ENCODE measurements at places on chromosomes 1 and 21. TPM values are rescaled to one million over a fixed set of nuclear protein-coding genes. Genes with fewer than 3 reads are reported as not detected.

The NCAM2 gene
- polyA plus RNA-seq: 1.7 TPM

DNA sequence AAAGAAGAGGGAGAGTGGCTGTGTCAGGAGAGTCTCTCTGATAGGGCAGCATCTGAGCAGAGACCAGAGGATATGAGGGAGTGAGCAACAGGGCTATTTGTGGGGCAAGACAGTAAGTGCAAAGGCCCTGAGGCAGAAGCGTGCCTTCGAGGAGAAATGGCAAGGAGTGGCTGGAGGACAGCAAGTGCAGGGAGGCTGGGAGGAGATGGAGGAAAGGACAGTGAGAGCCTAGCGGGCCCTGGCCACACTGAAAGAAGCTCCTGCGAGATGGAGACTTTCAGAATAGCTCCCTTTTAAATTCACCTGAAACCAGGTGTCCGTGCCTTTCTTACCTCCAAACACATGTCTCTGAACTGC, 25.2 kb downstream of the EXOC8 start:
- DNase-seq: no peak

DNA sequence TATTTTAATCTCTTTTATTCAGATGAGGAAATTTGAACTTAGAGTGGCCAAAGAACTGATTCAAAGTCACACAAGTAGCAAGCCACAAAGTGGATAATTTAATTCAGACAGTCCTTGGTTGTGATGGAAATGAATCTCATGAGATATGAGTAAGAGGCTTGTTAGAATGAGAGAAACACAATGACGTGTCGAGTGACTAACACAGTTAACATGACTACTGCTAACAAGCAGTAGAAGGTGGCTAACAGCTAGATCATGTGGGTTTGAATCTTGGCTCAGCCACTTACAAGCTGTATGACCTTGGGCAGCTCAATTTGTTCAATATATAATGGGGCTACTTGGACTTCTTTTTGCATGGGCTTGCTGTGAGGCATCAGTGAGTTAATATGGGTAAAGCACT, 104.5 kb upstream of the LMO4 start:
- DNase-seq: no peak

DNA sequence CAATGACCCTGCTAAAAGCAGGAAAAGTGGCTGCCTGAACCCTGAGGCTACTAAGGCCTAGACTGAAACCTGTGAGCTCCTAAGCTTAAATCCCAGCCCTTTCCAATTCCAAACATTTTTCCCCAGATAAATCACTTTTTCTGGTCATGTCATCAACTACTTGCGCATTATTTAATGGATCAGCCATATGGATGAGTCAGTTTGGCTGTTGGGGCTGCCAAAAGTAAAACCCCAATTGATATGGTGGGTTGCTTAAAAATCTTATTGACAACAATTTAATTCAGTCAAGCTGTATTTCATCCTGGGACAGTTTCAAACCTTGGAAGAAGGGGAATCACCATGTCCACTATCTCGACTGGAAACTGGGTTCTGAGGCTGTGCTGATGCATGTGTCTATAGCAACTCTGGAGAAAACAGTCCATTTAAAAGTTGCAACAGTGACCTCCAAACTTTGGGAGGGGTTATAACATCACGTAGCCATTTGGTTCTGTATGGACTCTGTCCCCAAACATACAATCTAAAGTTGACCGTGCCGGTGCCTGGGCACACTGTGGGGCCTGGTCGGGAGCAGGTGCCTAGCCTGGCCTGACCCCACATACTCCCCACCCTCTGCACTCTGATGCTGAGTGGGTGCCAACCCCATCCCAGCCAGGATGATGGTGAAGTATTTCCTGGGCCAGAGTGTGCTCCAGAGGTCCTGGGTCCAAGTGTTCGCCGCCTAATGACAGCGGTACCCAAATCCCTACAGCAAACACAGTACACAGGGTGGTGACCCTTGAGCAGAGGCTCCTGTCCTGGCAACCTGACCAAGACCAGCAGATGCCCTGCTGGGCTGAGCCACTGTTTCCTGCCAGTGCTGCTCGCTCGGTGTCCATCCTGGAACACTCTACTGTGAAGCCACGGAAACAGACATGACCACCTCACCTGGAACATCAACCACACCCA, 46.5 kb upstream of the LRRC52 start:
- DNase-seq: no peak

DNA sequence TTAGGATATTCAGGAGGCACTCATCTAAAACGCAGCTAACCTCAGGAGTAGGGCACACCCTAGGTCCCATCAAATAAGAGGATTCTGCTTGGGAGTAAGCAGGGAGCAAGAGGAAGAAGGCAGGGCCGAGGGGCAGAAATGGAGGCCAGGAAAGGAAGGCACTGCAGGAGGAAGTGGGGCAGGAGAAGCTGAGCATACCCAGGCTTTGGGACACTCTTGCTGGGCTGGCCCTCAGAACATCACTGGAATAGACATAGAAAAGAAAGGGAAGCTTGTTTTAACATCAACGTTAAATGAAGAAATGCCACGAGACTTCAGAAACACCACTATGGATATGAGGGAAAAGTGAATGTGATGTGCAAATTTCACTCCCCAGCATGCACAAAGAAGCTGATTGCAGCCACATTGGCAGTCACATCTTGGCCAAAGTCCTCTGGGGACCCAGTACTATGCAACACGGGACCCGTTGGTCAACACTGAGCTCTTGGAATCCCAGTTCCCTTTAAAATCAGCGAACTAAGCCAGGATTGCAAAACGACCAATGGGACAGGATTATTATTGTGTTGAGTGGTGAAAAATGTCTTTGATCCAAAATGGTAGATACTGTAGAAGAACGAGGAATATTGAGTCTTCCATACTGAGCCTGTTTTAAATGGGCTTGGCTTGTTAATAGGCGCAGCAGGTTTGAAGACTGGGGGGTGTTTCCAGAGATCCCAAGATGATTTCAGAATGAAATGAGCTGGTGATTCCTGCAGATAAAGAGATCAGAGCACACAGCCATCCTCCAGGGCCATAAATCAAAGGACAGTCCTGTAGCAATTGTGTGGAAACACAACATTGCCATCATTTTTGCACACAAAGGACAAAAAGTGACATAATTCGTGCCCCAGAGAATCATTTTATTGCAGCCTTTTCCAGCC, 152.4 kb downstream of the TOMM20 start:
- DNase-seq: no peak

DNA sequence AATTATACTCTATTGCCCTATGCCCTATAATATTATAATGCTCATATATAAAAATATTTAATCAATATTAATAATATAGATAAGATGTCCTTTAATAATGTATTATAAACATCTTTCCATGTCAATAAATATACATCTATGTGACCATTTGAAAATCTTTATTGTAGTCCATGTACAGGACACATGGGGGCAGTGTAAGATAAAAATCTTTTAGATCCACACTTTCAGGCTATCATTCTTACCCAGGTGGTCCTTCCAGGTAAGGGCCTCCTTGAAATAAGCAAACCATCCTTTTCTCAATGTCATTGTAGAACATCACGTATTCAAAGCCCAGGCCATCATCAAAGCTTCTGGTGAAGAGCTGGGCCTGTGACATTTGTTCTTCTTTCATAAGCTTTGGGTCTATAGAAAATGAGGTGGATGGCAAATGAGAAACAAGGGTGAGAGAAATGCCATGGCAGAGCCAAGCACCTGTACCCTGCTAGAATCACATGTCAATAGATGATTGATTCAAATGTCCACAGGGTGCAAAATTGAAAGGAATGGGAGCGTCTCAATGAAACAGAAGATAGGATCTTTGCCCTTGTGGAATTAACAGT, 20.2 kb downstream of the THEM4 start:
- peak; percentile 30 for DNase-seq

DNA sequence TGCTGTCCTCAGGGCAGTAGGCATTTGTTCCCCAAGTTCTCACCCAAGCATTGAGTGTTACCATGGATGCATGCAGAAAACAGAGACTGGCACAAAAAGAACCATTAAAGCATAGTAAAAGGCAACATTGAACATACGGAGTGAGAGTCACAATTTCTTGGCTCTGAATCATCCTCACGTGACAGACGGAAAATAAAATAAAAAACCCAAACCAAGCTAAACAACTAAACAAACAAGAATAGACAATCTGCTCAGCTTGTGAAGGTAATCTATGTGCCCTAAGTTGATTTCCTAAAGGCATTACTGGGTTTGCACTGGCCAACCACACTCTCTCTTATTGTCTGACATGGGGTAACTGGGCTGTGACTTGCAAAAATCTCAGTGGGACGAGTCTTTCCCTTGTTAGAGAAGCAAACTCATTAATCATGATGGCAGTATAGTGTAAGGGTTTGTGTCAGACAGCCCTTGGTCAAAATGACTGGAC, 306.0 kb downstream of the ASTN1 start:
- no peak for DNase-seq

The ZRANB2 gene
- polyA plus RNA-seq: 97.2 TPM

The GPR161 gene
- 22.4 TPM for polyA plus RNA-seq

GRCh38 chr1:34865981-34866761, 6.6 kb upstream of the SMIM12 start:
- DNase-seq: peak; percentile 90

The UBXN10 gene
- 1.1 TPM for polyA plus RNA-seq

DNA sequence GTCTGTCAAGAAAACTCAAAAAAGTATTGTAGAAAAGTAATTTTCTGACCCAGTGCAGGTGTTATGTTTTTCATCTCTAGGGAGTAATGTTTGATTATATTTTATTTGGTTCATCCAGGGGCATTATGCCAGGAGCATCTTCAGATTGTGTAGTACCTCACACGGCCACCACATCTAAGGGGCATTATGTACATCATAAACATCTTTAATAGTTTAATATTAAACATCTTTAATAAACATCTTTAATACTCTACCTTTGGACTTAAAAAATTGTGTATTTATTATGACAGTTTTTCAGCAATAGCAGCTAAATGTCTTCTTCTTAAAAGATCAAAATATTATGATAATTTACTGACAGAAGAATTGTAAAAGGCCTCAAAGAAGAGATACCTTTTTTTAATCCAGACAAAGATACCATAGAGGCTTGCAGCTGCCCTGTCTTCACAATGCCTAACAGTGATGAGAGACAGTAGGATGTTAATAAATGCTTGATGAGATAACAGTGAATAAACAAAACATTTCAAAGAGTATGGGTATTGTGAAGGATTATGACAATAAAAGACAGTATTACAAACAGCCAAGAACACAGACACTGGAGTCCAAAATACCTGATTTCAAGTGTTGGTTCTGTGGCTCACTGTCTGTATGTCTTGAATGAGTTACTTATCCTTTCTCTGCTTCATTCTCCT, 240.9 kb upstream of the ADGRL2 start:
- DNase-seq: no peak

The CLIC6 gene
- 7.2 TPM for polyA plus RNA-seq

The AMY1B gene
- not detected for polyA plus RNA-seq

The CALML6 gene
- 1.3 TPM for polyA plus RNA-seq

The EEIG2 gene
- 3.6 TPM for polyA plus RNA-seq

GRCh38 chr1:54109129-54110090, 43.4 kb downstream of the CDCP2 start:
- DNase-seq: no peak

DNA sequence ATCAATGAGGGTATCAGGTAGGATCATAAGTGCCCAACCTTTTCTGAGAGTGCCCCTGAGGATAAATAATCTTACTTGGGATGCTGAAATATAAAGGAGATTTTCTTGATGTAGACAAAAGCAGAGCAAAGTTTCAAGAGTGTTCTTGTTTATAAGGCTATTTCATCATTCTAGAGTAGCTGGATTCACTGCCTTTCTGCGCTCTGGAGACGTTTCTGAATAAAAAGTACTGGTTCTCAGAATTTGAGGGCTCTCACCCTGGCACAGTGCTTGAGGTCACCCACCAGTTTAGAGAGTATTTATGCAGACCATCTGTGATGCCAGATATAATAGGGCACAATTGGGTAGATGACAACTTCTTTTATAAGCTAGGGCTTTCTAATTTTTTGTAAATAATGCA, 103.3 kb downstream of the GDAP2 start:
- DNase-seq: no peak

DNA sequence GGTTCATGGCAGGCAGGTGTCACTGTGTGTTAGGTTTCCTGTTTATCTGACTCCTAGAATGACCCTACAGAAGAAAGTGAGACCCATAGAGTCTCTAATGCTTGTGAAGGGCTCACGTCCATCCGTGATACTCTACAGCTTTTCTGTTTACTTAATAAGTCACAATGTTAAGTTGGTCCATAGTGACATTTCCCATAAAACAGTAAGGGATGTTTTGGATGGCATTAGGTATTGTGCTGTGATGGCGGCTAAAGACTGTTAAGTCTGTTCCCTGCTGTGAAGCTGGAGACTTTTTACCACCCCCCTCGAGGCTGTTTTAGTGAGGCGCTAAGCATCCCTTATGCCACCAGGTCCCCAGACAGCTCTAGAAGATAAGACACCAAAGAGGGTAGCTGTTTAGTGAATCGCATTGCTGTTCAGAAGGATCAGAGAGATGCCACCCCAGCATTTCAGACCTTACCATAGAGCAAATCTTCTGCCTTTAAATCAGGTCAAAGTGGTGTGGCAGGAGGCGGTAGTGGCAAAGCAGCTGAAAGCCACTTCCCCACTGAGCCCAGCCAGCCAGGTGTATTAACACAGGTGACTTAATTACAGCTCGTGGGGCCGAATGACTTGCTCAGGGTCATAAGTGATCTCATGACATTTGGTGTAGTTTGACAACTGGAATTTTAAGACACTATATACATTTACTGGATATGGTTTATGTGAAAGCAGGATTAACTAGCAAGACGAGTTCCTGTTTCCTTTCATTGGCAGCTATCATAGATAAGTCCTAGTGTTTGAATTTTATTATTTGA, 25.0 kb downstream of the SLC37A1 start:
- no peak for DNase-seq

DNA sequence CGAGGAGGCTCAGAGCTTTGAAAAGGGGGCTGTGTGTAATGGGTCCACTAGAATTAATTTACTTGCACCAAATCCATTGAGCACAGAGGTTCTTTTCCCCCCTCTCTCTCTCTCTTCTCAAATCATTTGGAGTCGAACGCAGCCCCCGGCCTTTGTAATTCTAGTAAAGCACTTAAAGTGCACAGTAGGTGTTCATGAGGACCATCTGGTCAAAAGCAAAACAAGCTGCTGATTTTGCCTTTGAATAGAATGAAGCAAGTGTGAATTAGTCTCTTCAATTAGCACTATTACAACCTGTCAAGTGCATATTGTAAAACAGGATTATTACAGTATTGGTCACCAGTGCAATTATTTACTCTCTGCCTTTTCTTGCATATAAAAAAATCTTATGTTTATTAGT, 259.9 kb downstream of the FAF1 start:
- DNase-seq: no peak

DNA sequence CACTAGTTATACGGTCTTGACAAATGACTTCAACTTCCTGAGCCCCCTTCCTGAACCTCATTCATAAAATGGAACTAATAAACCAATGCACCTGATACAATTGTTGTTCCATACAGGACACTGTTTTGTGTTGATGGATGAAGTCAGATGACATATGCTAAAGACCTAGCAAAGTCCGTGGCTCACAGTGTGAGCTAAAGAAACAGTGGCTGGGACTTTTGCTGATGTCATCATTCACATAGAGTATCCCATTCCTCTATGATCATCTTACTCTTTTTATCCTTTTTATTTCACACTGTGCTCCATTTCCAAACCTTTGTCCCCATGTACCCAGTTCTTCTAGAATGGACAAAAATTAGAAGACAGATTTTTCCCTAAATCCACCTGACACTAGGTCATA, 83.7 kb upstream of the KAZN start:
- no peak for DNase-seq

GRCh38 chr1:42841010-42841409, 5.4 kb upstream of the ZNF691 start:
- DNase-seq: no peak

GRCh38 chr1:11124965-11125364, 25.3 kb upstream of the EXOSC10 start:
- DNase-seq: no peak

All from hepatocyte (in vitro differentiated cells).